ENCODE measurements at places on chromosomes 5 and 9.
A peak's percentile ranks its signal among the peaks of the same experiment; 100 is the strongest.

- no peak for DNase-seq
These were observed 3.1 kb upstream of the FCHSD1 start for GRCh38 chr5:141654298-141654697.

GRCh38 chr5:6899221-6899620 lies 186.0 kb downstream of the TENT4A start:
- DNase-seq, result no peak

GRCh38 chr5:67431191-67431590 lies 234.6 kb upstream of the CD180 start:
- no peak for DNase-seq

- no peak for DNase-seq
These were observed 47.7 kb downstream of the SRFBP1 start for GRCh38 chr5:122009436-122009835.

- DNase-seq, result no peak
These were observed 98.6 kb upstream of the ADAMTS19 start for GRCh38 chr5:129361441-129362025.

GRCh38 chr5:168851902-168852321 lies 272.7 kb upstream of the PANK3 start:
- DNase-seq, result no peak

DNA sequence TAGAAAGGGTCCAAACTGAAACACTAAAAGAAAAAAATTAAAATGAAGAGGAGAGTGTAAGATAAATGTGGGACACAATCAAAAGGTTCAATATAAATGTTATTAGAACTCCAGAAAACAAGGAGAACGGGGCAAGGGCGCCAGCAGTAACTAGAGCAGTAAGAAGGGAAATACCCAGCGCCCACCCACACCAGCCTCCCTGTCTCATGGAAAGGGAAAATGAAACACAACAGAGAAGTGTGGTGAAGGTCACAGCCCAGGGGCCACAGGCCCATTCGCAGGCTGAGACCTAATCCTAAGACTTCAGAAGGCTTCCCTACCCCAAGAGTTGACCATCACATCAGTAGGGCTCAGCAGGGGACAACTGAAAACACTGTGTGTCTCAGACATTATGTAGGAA lies 45.8 kb upstream of the CLK4 start:
- DNase-seq, result no peak

- DNase-seq, result no peak
These were observed 8.9 kb downstream of the UBE2QL1 start for GRCh38 chr5:6457592-6457991.

DNA sequence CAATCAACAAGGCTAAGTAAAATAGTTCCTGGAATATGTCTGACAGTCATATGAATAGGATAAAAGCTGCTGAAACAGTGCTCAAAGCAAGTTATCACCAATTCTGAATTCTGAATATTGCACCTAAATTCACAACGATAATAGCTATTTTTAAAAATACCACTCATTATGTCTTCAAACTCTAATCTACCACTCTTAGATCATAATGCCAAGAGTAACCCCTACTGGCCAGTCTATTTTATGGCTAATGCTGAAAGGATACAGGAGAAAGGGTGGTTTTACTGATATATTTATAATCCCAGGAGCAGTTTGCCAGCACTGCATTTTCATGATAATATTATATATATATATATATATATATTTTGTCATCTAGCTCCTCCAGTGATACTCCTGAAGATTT lies 232.8 kb downstream of the PDE4D start:
- no peak for DNase-seq

GRCh38 chr9:108535526-108535925 lies 320.3 kb downstream of the ACTL7B start:
- no peak for DNase-seq

DNA sequence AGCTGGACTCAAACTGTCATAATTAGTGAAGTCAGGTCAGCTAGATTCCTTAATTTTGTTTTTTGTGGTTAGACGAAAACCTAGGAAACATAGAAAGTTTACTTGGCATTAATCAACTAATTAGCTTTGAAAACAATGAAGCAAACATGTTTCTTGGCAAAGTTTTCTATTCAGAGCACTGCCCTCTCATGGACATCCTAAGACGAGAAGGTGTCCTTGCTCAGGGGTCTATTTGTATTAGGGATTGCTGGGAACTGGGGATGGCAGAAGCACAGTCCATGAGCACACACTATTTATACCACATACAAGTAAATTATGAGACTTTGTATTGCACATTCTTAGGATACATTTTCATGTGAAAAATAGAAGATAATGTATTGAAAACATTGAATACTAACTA lies 49.7 kb downstream of the POC5 start:
- no peak for DNase-seq

GRCh38 chr5:67880511-67880805 lies 335.1 kb upstream of the PIK3R1 start:
- DNase-seq, result no peak

- no peak for DNase-seq
These were observed 85.5 kb downstream of the DCP2 start for GRCh38 chr5:113061846-113062780.

DNA sequence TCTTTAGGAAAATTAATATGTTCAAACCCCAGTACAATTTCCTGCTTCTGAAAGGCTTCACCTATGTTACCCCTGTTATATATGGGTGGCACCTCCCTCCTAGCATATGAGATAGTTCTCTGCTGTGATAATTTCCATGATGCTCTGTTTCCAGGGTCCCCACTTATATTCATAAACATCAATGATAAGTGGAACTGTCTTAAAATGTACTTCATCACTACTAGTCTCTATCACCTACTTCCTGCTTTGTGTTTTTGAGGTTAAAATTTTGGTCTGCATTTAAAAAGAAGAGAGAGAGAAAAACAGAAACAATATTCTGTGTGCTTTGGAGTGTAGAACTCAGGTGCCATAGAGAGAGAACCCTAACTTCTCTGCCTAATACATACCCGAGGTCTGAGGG lies 234.7 kb downstream of the HTR1A start:
- DNase-seq, result no peak

GRCh38 chr5:56227691-56228090 lies 5.4 kb downstream of the ANKRD55 start:
- no peak for DNase-seq

GRCh38 chr5:151030056-151030336 lies 9.6 kb downstream of the GPX3 start:
- DNase-seq, result no peak

DNA sequence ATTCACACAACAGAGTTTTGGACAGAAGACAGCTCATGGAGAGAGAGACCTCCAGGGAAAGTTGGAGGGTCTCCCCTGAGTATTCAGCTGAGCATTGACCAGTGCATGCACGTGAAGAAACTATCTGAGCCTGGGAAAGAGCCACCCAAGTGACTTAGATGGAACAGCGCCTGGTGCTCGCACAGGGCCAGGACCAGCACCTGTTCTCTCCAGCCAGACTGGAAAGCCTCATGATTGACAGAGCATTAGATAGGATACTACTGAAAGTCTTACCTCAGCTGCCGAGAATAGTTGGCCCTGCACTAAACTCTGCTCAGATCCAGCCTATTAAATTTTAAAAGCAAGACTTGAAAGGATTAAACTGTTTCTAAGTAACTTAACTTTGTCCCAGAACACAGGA lies 28.3 kb upstream of the NEURL1B start:
- DNase-seq, result no peak

- no peak for DNase-seq
These were observed 205.6 kb upstream of the CLINT1 start for GRCh38 chr5:158064334-158065123.

DNA sequence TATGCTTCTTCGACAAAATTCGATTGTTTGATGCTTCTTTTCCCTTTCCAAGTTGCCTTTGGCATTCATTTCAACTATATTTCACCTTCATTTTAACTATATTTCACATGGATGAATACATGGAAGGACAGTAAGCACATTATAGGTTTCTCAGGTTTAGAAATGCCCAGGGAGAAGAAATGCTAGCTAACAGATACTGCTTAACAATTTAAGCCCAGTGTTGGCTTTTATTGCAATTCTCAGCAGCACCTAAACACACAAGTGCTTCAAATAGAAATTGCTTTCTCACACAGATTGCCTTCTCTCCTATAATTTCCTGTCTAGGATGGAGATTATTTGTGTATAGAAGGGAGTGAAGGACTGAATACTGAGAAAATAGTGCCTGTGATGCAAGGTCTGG lies 30.2 kb upstream of the SMC5 start:
- no peak for DNase-seq

DNA sequence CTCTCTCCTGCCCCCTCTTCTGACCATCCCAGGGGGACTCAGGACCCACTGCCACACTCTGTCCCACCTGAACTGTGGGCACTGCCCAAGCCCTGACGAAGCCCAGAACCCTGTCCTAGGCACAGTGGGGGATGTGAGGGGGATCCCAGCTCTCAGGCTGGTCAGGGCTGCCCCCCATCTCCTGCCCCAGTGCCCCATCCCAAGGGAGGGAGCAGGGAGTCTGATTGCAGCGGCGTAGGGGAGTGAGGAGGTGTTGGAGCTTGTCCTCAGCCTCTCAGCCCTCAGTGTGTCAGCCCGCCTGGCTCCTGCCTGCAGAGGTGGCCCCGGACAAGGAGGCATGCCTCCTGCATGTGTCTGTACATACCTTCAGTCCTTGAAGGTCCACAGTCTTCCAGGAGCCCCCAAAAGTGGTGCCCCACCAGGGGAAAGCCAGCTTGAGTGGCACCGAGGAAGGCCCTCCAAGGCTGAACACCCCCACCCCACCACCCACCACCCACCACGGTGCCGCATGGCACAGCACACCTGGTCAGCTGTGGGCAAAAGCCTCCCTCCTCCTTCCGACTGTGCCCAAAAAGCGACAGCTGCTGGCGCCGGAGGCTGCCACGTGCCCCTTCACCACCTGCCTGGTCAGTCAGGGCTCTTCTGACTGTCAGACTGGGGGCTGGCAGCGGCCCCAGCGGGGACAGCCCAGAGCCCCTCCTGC lies 930 bp downstream of the SARDH start:
- peak; percentile 66 for DNase-seq

- DNase-seq, result no peak
These were observed 16.4 kb upstream of the C5orf47 start for GRCh38 chr5:173972607-173972924.

GRCh38 chr9:82777366-82777765 lies 285.6 kb downstream of the RASEF start:
- DNase-seq, result no peak

DNA sequence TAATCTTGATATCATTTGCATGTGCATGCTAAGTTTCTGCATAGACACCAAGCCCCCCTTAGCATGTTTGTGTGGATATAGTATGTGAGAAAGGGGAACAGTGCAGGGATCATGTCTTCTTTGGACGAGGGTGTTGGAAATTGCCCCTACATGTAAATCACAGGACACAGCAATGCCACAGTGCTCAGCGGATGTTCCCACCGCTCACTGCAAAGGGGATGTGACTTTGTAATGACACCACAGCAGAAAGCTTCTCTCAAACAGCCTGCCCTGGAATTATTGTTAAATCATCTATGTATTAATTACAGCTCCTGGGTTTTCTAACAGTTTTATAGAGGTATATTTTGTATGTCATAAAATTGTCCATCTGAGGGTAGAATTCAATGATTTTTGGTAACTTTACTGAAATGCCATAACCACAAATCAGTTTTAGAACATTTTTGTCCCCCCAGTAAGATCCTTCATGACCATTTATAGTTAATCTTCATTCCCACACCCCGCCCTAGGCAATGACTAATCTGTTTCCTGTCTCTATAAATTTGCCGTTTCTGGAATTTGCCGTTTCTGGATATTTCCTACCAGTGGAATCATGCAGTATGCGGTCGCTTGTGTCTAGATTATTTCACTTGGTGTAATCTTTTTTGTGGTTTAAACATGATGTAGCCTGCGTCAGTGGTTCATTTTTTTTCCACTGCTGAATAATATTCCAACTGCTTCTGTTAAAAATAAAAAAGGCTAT lies 648.5 kb upstream of the WWC1 start:
- DNase-seq, result no peak
